ENCODE measurements at places on chromosomes 5 and 9.

DNA sequence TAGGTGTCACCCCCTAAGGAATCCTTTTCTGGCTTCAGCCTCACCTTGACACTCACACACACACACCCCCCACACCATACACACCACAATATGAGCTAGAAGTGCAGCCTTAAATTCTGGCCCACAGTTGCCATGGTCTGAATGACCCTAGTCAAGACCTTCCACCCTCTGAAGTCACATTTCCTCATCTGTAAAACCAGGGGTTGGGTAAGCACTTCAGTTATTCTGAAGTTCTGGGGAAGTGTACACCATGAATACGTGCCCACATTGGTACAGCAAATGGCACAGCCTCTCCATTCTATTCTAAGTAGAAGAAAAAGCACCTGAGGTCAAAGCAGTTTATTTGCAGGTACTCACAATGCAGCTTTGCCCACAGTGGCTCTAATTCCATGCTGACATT lies 372.8 kb upstream of the KLF4 start:
- no peak for DNase-seq
- H3K27ac ChIP-seq: no peak overlapping the region
- H3K36me3 ChIP-seq: no peaks in the 10 kb centered on the region
- H3K27me3 ChIP-seq: no peaks in the 10 kb centered on the region

DNA sequence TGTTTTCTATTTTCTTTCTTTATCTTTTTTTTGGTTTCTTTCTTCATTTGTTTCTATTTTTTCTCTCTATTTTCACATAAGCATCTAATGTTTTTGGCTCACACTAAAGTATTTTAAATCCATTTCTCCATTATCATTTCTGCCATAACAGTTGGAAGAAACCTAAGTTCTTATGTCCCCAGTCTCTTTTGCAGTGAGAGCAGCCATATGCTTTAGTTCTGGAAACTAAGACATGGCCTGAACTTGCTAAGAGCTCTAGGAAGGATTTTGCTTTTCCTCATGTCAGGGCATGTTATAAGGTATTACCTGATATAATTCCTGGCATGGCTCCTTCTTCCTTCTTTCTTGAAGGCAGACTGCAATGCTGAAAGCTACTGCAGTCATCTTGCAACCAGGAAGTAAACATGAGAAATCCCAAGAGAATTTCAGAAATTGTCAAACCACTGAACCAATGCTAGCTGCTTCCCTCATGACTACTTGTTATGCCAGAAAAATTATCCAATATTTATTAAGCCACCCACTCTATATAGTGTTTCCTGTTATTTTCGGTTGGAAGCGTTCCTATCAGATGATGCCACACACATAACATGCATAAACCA lies 171.1 kb downstream of the TAF11L14 start:
- H3K36me3 ChIP-seq: no peaks in the 10 kb centered on the region
- H3K4me3 ChIP-seq: no peak overlapping the region
- DNase-seq: no peak
- no peaks in the 10 kb centered on the region for H3K4me1 ChIP-seq
- no peak overlapping the region for H3K27ac ChIP-seq
- no peaks in the 10 kb centered on the region for H3K27me3 ChIP-seq

DNA sequence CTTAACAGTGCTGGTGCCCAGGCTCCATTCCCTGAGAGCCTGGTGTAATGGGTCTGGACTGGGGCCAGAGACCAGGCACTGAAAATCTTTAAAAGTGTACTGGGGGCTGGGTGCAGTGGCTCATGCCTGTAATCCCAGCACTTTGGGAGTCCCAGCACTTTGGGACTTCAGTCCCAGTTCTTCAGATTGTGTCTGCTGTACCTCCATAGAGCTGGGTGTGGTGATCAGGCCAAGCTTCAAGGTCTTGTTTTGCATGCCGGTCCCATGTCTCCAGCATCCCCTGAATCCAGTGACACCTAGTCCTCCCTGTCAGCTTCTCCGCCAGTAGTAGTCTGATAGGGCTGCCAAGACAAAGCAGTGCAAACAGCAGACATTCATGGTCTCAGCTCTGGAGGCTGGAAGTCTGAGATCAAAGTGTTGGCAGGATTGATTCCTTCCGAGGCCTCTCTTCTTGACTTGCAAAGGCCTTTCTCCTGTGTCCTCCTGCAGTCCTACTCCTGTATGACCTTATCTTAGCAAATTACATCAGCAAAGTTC lies 108.2 kb downstream of the SYK start:
- H3K27me3 ChIP-seq: no peaks in the 10 kb centered on the region
- H3K4me3 ChIP-seq: no peak overlapping the region
- H3K4me1 ChIP-seq: no peaks in the 10 kb centered on the region

DNA sequence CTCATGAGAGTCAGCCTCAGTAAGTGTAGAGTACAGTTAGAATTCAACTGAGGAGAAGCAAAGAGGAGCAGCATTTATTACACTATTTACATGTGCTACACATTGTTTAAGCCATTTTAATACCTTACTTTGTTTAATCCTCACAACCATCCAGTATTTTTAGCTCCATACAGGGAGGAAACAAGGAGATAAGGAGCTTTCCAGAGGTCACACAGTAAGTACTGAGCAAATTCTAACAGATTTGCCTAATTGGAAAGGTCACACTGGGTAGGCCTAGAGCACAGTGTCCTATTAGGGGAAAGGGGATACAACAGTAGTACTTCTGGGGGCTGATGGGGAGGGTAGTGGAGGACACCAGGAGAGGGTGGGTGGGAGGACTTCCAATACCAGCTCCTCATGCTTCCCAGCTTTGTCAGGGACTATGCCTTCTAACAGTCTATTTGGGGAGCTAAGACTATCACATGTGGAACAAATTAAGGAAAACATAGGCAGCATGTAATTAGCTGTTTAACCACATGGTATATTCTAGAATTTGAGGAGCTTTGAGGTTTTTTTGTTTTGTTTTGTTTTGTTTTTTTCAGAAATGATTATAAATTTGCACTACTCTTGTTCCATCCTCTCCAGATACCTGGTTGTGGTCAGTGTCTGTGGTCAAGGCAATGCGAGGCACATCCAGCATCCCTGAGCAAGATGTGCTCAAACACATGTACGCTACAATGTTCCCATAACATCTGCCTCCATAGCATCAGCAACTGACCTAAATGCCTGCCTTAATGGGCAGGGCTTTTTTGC lies 96.0 kb upstream of the SLC12A2 start:
- no peak overlapping the region for H3K27ac ChIP-seq
- H3K36me3 ChIP-seq: no peaks in the 10 kb centered on the region
- no peaks in the 10 kb centered on the region for H3K27me3 ChIP-seq
- H3K4me1 ChIP-seq: no peaks in the 10 kb centered on the region
- no peak for DNase-seq

DNA sequence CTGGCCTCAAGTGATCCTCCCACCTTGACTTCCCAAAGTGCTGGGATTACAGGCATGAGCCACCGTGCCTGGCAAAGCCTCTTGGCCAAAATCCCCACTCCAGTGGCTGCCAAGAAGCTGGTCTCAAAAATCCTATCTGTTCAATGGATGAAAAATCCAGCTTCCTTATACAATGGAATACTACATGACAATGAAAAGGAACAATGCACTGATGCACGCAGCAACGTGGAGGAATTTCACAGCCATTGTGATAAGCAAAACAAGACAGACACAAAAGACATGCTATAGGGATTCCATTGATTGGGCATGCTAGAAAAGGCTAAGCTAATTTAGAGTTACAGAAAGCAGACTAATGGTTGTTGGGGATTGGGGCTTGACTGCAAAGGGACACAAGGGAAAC lies 13.1 kb upstream of the SFXN1 start:
- no peaks in the 10 kb centered on the region for H3K36me3 ChIP-seq
- DNase-seq: no peak
- H3K4me1 ChIP-seq: no peaks in the 10 kb centered on the region
- no peak overlapping the region for H3K4me3 ChIP-seq
- H3K27ac ChIP-seq: no peak overlapping the region
